ENCODE measurements at places on chromosomes 3 and 15.
A peak's percentile ranks its signal among the peaks of the same experiment; 100 is the strongest.

- DNase-seq: peak; percentile 75
These were observed 38.1 kb upstream of the LEKR1 start for GRCh38 chr3:156787926-156788663.

GRCh38 chr3:50147861-50148260, 7.3 kb upstream of the SEMA3F start:
- no peak for DNase-seq

GRCh38 chr3:133440652-133441051, 40.8 kb downstream of the BFSP2 start:
- DNase-seq: no peak

- no peak for DNase-seq
These were observed 45.0 kb upstream of the FOXP1 start for GRCh38 chr3:71628522-71628921.

DNA sequence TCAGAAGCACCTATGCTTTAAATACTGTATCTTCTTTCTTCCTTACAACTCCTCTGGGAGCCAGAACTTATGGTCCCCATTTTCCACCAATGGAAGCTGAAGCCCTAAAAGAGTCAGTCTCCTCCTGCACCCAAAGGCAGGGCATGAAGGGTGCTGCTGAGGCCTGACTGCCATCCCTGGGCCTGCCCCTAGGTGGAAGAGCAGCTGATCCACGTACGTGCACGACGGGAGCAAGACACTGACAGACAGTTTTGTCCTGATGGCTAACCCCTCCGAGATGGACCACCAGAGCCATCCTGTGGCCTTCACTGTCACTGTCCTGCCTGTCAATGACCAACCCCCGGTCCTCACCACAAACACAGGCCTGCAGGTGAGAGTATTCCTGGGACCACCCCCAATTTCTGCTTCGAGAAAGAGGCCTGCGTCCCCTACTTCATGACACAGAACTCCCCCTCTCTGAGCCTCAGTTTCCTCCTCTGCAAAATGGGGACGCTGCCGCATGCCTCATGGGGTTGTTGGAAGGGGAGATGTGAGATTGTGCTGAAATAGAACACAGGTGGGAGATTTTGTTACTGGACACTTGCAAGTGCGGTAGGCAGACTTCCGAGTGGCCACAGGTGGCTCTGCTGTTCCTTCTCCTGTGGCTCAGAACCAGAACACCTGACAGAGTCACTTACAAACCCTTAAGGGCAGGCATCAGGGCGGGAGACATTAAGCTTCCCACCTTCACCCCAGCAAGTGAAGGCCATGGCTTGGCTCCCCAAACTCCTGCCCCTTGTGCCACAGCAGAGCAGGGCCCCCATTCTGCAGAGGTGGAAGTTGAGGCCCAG, 175.4 kb downstream of the TBC1D2B start:
- no peak for DNase-seq

- DNase-seq: no peak
These were observed 7.8 kb downstream of the GP9 start for GRCh38 chr3:129068291-129068886.

DNA sequence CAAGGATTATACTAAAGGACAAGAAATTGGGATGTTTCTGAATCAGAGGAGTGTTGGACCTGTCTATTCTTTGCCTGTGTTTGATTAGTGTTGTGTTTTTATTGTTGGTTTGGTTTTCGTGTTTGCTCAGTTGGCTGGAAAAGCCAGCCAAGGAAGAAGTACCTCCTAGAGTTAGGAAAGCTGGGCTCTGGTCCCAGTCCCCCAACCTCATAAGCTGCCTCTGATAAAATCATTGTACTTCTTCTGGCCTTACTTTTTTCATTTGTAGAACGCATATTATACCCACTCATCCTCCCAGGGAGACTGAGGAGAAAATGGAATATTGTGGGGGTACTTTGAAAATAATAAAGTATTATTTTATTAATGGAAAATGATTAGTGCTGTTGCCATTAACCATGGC, 177.4 kb upstream of the TRIM42 start:
- no peak for DNase-seq

DNA sequence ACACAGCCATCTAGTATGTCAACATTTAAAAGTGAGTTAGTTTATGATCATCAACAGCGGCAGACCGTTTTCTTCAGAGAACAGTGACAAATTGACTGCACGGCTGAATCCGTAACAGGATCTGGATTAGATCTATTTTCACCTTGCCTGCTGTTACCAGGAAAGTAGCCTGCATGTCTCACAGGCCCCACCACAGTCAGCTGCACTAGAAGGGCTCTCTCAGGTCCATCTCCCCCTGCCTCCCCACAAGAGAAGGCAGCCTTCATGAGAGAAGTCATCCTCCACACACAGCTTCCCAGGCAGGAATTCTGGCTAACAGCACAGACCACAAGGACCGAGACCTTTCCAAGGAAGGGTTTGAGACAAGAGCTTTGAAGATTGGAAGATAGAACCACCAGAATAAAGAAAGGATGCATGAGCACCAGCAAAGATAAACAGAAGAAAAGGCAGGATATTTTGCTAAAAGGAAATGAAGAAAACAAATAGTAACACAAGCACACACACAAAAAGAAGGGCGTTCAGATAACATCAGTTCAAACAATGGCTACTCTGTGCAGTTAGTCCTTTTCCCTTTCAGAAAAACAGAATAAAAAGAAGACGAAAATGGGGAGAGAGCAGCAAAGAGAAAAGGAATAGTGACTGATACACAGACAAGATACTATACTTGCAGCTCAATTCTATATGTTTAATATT, 127.5 kb downstream of the SNRK start:
- DNase-seq: no peak

GRCh38 chr3:131072099-131072559, 45.5 kb downstream of the NEK11 start:
- DNase-seq: no peak

DNA sequence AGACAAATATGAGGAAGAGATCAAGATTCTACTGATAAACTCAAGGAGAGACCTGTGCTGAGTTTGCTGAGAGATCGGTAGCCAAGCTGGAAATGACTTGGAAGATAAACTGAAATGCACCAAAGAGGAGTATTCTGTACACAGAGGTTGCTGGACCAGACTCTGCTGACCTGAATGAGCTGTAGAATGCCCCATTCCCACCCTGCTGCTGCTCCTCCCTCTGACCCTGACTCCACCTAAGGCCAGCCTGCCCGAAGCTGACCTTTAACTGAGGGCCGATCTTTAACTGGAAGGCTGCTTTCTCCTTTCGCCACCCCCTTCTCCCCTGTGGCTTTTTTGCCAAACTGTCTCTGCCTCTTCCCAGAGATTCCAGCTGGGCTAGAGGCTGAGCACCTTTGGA, 34.6 kb downstream of the CDIN1 start:
- DNase-seq: no peak

DNA sequence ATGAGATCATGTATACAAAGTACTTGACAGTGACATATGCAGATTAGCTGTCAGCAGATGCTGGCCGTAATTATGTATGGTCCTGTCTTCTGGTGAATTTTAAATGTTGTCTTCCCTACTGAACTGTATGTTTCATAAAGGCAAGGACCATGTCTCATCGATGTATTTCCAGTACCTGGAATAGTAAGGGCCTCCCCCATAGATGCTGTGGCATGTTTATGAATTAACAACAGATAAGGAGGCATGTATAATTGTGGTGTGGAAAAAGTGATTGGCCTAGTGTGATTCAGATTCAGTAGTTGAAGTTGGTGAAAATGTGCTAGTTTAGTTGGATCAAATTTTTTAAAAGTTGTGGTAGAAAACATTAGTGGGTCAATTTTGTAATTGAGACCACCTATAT, 202.7 kb upstream of the SLC2A2 start:
- DNase-seq: no peak

DNA sequence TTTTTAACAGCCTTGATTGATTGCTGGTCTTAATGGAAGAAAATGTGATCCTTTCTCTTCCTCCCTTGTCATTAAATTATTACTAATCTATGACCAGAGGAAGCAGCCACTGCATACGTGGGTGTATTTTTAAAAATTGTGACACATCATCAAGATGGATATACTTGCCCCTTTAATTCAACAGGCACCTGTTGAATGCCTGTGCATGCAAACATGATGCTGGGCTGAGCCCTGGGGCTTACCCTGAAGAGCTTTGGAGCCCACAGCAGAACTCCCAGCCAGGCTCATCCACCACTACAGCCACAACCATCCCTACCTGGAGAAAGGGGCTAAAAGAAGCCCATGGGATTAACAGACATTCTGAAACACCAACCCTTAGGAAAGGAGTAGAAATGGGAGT, 297.2 kb upstream of the CTDSPL start:
- no peak for DNase-seq

DNA sequence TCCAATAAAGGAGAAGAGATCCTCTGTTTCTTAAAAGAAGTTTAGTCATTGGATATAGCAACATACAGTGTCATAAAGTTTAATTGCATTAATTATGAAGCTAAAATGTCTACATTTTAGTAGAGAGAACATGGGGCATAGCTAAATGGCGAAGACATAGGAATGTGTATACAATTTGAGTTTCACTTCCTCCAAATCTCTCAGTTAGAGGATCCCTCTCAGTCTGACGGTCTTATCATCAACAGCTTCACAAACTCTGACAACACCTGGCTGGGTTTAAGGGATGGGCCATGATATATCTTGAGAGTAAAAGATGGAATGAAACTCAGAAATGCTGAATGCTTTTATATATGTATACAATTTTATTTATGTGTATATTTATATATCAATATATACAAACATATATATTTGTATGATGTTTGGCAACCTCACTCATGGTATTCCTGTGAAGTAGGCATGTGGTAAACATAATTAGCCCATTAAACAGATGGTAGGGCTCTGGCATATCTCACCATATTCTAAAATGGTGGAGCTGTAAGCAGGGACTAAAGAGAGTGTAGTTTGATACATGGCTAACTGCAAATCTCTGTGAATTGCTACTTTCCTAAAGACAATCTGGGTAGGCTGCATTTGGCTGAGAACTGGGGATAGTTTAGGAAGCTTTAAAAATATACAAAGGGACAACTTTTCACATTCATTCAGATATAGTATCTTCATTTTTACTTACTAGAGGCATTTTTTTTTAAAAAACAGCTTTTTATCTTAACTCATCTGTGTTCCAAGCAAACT, 111.6 kb downstream of the TIGIT start:
- DNase-seq: no peak

- no peak for DNase-seq
These were observed 75.6 kb downstream of the APBA2 start for GRCh38 chr15:28961391-28961790.

DNA sequence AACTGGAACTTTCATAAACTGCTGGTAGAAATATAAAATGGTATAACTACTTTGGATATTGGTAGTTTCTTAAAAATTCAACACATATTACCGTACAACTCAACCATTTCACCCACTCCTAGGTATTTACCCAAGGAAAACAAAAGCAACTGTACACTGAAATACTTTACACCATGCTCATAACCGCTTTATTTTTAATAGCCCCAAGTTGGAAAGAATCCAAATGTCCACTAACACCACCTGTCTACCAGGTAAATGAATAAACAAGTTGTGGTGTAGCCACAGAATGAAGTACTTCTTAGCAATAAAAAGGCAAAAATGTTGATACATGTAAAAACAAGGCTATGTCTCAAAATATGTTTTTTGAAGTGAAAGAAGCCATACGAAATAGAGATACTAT, 215.9 kb upstream of the PEX5L start:
- no peak for DNase-seq

DNA sequence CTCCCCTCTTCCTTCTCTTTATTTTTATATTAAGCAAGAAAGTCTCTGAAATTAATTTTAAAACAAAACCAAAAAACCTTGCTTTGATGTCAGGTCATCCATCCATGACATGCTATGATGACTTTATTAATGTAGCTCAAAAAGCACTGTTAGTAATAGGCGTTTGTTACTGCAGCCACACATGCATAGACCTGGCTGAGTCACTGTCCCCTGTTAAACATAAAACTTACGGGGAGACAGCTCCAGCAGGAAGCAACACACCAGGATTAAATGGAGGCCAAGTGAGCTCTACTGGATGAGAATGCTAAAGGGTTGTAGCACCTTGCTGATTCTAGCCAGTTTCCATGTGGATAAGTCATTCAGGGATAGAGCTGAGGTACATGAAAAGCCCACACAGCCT, 661.1 kb downstream of the MAGI1 start:
- DNase-seq: no peak

- DNase-seq: no peak
These were observed 186.0 kb upstream of the KBTBD8 start for GRCh38 chr3:66812136-66812535.

DNA sequence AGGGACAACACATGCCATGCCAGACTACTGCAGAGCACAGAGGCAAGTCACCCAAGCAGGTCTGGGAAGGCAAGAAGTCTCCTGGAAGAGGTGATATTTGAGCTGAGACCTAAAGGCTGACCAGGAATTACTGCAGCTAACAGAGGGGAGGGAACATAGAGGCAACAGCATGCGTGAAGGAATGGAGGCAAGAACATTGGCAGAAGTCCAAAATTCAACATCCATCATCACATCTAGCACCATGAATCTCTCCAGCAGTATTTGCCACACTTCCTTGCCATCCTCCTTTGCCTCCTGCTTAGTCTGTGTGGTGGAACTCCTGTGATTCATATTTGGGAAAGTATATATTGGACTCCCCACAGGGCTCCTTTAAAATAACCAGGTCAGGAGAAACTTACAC, 870 bp upstream of the TSEN2 start:
- DNase-seq: no peak

GRCh38 chr15:87477737-87478686, 778.5 kb downstream of the NTRK3 start:
- DNase-seq: peak; percentile 10

- peak; percentile 96 for DNase-seq
These were observed 5.7 kb downstream of the EIF4G1 start for GRCh38 chr3:184320104-184320445.

GRCh38 chr3:123712077-123712860, 127.4 kb upstream of the HACD2 start:
- DNase-seq: no peak

- no peak for DNase-seq
These were observed 332.4 kb upstream of the PPP2R3A start for GRCh38 chr3:135633078-135633477.

DNA sequence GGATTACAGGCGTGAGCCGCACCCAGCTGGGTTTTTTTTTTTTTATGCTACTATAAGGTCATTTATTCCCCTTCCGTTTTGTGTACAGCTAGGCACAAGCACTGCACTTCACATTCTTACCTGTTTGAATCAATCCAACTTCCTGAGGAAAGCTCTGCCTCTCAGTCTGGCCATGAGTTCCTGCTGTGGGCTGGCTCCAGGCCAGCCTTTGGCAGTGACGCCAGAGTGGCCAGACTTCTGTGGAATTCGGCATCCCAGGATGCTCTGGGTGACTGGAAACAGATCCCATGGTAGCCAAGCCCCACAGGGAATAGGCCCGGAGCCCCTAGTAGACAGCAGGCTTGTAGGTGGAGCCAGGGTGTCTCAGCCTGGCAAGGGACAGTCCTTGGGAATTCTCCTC, 21.5 kb upstream of the TIMP4 start:
- DNase-seq: peak; percentile 45

GRCh38 chr15:39583596-39584265, 2.9 kb downstream of the THBS1 start:
- DNase-seq: peak; percentile 14

- DNase-seq: no peak
These were observed 2.9 kb upstream of the FYTTD1 start for GRCh38 chr3:197746801-197747237.

GRCh38 chr3:143832433-143832832, 15.8 kb downstream of the SLC9A9 start:
- DNase-seq: no peak

- no peak for DNase-seq
These were observed 230.7 kb downstream of the SATB1 start for GRCh38 chr3:18194431-18194830.

GRCh38 chr3:30502051-30502741, 104.2 kb upstream of the TGFBR2 start:
- DNase-seq: no peak
